HFF-Myc (cell line): ENCODE measurements at places on chromosomes 7 and 10.

- DNase-seq, result peak; percentile 79
These were observed 48.5 kb upstream of the SLC29A3 start for GRCh38 chr10:71270301-71271220.

- no peak for DNase-seq
These were observed 352.8 kb downstream of the RPS24 start for GRCh38 chr10:78386509-78386908.

- no peak for DNase-seq
These were observed 15.5 kb upstream of the FAM3C start for GRCh38 chr7:121411597-121411979.

DNA sequence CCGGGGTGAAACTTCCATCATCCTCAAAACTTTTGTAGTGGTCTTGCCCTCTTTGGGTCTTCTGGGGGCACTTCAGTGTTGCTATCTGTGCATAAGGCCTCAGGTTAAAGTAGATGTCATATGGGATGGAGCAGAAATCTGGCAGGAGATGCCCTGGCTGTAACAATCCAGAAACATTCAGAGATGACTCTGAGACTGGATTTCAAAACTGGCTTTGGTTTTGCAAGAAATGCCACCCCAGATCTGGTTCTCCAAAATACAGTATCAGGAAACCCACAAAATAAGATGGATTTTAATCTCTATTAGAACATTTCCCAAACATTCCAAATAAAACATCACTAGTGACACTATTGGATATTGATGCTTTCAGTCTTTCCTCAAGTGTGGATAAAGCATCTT, 191.5 kb downstream of the REEP3 start:
- no peak for DNase-seq

GRCh38 chr10:30687698-30688213, 58.2 kb upstream of the LYZL2 start:
- DNase-seq, result peak; percentile 72

- no peak for DNase-seq
These were observed 28.4 kb downstream of the SBDS start for GRCh38 chr7:66967029-66967428.

DNA sequence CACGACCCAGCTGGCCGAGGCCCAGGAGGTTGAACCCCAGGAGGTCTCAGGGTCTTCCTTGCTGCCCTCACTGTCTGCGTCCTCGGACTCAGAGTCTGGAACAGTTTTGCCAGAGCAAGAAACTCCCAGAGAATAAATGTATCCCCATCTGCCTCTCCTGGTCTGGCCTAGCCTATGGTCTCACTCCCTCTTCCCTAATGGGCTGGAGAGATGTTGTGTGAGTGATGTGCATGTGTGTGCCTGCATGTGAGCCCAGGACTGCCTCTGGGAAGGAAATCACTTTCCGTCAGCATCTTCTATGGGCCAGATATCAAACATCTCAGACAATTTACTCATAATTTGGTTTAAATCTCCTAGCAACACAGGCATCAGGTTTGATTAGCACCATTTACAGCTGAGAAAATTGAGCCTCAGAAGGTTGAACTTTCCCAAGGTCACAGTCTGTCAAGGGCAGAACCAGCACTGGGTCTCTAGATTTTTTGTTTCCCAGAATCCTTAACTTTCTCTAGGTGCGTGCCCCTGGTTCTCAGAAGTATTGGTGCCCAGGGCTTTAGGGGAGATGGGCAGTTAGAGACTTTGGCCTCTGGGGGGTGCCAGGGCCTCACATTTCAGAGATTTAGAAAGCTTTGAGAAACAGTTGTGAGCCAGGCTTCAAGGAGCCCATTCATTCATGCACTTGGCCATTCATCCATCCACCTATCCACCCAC, 4.9 kb downstream of the TMEM270 start:
- no peak for DNase-seq

DNA sequence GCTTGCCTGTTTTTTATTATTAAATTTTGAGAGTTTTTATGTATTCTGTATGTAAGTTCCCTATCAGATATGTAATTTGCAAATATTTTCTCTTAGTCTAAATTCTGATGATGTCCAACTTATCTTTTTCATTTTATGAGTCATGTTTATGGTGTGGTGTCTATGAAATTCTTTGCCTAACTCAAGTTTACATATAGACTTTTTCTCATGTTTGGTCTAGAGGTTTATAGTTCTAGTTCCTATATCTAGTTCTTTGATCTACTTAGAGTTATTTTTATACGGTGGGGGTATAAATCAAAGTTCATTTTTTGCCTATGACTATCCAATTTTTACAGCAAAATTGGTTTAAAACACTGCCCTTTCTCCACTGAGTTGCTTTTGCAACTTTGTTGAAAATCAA, 26.3 kb upstream of the CCDC7 start:
- no peak for DNase-seq

GRCh38 chr10:73803680-73804286, 7.6 kb downstream of the NDST2 start:
- DNase-seq, result no peak

DNA sequence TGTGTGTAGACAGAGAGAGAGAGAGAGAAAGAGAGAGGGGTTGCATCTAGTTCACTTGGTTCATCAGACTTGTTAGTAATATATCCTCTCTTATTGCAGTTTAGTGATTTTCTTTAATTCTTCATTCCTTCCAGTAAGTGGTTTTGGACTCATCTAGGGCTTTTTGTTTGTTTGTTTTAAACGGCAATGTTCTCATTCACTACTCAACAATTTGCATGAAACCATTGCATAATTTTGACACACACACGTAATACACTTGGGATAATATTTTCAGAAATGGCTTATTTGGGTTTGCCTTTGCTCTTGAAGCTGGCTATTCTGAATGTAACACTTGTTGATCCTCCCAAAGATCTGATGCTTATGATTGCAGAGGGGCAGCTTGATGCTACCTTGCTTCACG, 16.4 kb upstream of the ZNF32 start:
- no peak for DNase-seq

GRCh38 chr10:94172332-94172731, 178.6 kb downstream of the PLCE1 start:
- DNase-seq, result no peak

DNA sequence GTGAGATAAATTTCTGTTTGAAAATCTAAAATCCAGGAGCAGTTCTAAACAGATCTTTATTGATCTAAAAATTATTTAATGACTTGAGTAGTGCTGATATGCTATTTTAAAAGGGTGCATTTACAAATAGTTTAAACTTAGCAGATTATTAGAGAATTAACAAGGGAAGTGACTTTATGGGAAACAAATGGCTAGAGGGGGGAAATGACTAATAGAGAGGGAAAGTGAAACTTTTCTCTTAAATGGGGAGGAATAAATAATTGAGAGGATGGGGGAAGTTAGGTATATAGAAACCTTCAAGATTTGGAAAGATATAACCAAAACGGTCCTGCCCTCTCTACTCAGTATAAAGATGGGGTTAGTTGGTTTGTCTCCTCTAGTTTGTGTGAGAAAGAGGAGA, 90.1 kb upstream of the ARMC3 start:
- no peak for DNase-seq
